BE2C (cell line): ENCODE measurements at places on chromosomes 2 and 18.
A peak's percentile ranks its signal among the peaks of the same experiment; 100 is the strongest.

- no peak for DNase-seq
These were observed 293.2 kb upstream of the FIGN start for GRCh38 chr2:164028814-164029534.

- peak; percentile 13 for DNase-seq
These were observed 5.3 kb upstream of the G6PC2 start for GRCh38 chr2:168895771-168896170.

GRCh38 chr2:160751021-160751420 lies 257.4 kb upstream of the RBMS1 start:
- DNase-seq: no peak

GRCh38 chr2:73284296-73285158 lies at the start of gene FBXO41:
TSS of gene FBXO41 (minus strand) at chr2:73284478. CDS start at chr2:73269630, 14,848 bp downstream.
- peak; percentile 67 for DNase-seq

DNA sequence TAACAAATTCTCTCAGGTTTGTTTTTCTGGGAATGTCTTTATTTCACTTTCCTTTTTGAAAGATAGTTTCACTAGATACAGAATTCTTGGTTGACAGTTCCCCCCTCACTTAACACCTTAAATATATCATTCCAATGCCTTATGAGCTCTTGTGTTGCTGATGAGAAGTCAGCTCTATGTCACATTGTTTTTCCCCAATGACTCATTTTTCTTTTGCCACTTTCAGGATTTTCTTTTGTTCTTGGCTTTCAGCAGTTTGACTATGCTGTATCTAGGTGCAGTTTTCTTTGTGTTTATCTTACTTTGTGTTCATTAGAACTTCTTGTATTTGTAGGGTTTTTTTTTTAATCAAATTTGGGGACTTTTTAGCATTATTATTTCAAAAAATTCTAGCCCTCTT lies 5.6 kb upstream of the RALBP1 start:
- no peak for DNase-seq

GRCh38 chr2:86633155-86633651 lies 9.5 kb upstream of the RNF103 start:
- no peak for DNase-seq

GRCh38 chr2:134109725-134110124 lies 144.1 kb upstream of the MGAT5 start:
- no peak for DNase-seq

GRCh38 chr2:227799202-227799601 lies 14.4 kb upstream of the CCL20 start:
- no peak for DNase-seq

DNA sequence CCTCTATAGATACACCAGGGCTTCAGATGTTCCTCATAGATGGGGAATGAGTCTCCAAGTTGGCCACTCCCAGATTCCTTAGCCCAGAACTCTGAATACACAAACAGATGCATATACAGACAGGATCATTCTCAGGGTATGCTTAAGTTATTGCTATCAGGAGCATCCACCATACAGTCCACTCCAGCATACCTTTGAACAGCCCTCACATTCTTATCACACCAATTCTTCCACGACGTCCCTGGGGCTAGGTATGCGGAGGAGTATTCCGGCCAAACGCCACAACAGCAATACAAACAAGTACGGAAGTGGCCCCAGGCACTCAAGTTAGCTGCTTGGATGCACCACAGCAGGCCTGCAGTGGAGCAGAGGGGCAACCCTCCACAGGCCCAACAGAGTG lies 312.5 kb upstream of the CHAC2 start:
- DNase-seq: no peak

GRCh38 chr18:25062720-25063119 lies 289.2 kb downstream of the ZNF521 start:
- no peak for DNase-seq

GRCh38 chr2:100211521-100211920 lies 69.1 kb upstream of the AFF3 start:
- no peak for DNase-seq

DNA sequence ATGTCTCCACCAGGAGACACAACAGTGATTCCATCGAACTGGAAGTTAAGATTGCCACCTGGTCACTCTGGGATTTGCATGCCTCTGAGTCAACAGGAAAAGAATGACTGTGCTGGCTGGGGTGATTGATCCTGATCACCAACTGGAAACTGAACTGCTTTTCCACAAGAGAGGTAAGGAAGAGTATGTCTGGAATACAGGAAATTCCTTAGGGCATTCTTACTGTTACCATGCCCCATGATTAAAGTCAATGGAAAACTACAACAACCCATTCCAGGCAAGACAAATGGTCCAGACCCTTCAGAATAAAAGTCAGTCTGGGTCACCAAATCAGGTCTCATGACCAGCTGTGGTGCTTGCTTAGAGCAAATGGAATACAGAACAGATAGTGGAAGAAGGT lies 12.0 kb upstream of the DDX1 start:
- DNase-seq: no peak

GRCh38 chr2:145085612-145086011 lies 565.7 kb upstream of the ZEB2 start:
- no peak for DNase-seq

DNA sequence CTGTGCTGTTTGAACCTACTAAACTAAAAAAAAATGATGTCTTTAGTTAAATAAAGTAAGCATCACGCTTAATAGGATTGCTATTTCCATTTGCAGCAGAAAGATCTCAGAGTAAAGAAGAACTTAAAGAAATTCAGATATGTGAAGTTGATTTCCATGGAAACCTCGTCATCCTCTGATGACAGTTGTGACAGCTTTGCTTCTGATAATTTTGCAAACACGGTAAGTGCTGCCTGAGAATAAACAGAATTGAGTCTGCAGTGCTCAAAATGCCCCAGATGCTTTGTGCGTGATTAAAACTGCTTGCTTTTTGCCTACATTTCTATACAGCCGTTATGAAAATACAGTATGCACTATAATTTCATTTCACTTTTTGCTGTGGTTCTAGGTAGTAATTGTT lies 3.9 kb downstream of the CDCA7 start:
- no peak for DNase-seq

DNA sequence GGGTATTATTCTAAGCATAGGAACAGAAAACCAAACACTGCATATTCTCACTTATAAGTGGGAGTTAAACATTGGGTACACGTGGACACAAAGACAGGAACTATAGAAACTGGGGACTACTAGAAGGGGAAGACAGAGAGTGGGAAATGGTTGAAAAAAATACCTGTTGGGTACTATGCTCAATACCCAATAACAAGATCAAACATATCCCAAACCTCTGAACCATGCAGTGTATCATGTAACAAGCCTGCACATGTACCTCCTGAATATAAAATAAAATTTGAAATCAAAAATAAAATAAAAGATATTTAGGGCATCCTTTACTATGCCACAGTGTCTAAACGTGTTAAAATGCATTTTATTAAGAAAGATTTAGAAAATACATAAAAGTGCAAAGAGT lies 221.0 kb upstream of the TFPI start:
- no peak for DNase-seq

GRCh38 chr2:138985881-138986280 lies 205.7 kb upstream of the NXPH2 start:
- DNase-seq: no peak

DNA sequence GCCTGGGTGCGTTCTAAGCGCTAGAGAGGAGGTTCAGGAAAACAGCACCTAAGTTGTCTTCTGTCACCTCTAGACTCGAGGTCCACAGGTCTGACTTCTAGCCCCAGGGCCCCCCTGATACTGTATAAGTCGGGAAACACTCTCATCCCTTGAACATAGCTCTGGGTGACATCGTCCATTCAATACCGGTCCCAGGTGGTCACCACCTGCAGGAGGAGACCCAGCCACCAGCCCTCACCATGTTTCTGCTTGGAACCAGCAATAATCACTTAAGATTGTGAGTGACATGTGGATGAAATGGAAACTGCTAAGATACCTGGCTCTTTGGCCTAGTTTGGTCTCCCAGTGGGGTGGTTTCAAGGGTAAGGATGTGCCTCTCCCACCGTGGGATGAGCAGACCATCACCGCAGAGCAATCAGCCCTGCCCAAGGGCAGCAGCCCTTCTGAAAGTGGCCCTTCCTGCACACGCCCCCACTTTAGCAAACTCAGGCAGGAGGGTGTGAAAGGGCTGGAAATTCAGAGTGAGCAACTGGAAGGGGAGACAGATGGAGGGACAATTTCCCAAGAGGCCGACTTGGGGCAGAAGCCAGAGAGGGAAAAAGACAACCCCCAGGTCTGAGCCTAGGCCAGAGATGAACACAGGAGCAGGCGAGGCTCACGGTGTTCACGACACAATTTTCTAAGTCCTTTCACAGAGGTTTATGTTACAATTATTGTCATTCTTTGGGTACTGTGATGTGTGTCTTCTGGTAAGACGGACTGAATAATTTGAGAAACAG lies 95.2 kb downstream of the ZNF516 start:
- no peak for DNase-seq

GRCh38 chr2:86338778-86339295 lies 1.4 kb upstream of the REEP1 start:
- DNase-seq: no peak

- DNase-seq: no peak
These were observed 398.9 kb downstream of the RND3 start for GRCh38 chr2:150088538-150088937.

- no peak for DNase-seq
These were observed 36.9 kb upstream of the MEX3C start for GRCh38 chr18:51234117-51235008.
